ENCODE measurements at places on chromosomes 2 and 18. TPM values are rescaled to one million over a fixed set of nuclear protein-coding genes. Genes with fewer than 3 reads are reported as not detected.

CCDC142 gene
- 12.1 TPM for total RNA-seq

CYP27A1 gene
- 0.13 TPM for total RNA-seq

CMPK2 gene
- total RNA-seq, result 0.26 TPM

ELOA2 gene
- not detected for total RNA-seq

LCT gene
- total RNA-seq, result under 0.01 TPM

MARS2 gene
- 6.6 TPM for total RNA-seq

ABCB6 gene
- total RNA-seq, result 46.1 TPM

CRYGC gene
- not detected for total RNA-seq

CTAGE1 gene
- total RNA-seq, result under 0.01 TPM

OXER1 gene
- not detected for total RNA-seq

KCTD1 gene
- 16.6 TPM for total RNA-seq

DNA sequence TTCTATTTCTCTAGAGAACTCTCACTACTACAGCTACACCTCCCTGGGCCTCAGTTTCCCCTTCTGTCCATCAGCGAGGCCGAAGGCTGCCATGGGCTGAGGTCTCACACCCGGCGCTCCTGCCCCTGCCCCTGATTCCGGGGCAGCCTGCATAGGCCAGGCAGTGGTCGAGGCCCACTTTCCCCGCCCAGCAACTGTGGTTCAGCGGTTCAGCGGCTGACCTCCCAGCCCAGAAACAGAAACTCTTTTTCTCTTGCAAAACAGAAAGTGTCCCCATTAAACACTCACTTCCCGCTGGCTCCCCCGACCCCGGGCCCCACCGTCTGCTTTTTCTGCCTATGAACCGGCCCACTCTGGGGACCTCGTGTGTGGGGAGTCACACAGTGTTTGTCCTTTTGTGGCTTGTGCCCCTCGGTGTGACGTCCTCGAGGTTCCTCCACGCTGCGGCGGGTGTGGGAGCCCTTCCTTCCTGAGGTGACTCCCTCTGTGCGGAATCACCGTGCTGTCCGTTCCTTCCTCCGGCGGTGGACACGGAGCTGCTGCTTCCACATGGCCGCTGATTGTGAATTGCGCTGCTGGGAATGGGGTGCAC, 16.0 kb downstream of the PDCD1 start:
- DNase-seq, result no peak

- DNase-seq, result no peak
Observed at GRCh38 chr2:237904831-237905599, 45.6 kb downstream of the RAMP1 start.

GRCh38 chr2:11705711-11706110, 35.7 kb upstream of the NTSR2 start:
- DNase-seq, result no peak

- peak; percentile 94 for DNase-seq
Observed at GRCh38 chr2:227655454-227655853, 11.2 kb upstream of the SCYGR5 start.

DNA sequence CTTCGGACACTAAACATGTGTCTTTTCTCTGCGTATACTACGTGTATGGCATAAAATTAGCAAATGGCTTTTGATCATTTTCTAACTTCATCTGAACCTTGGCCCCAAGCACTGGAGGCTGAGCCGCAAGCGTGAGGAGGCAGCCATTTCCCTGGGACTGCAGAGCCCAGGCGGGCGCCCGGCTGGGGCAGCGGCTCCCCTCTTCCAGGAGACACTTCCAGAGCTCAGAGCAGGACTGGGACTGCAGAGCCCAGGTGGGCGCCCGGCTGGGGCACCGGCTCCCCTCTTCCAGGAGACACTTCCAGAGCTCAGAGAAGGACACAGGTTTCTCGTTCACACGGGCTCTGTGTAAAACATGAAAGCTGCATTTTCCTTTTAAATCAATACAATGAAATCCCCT, 484.1 kb upstream of the SALL3 start:
- no peak for DNase-seq

DNA sequence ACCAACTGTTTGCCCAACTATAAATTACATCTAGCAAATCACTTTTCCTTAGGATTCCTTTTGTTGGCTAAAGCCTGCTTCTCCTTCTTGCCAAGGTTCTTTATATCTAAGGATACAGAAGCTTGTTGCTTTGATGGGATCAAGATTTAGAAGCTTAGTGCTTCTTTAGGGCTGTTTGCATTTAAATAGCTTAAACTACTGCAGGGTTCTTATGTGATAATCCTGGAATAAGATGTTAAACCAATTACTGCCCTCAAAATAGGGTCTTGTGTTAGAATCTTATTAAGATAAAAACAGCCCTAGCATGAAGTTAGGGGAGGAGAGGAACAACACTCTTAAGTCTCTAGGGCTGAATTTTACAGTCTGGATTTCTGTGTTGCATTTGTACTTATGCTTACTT, 64.2 kb downstream of the KIF5C start:
- no peak for DNase-seq

GRCh38 chr2:129707800-129708199, 271.7 kb upstream of the RAB6C start:
- no peak for DNase-seq

DNA sequence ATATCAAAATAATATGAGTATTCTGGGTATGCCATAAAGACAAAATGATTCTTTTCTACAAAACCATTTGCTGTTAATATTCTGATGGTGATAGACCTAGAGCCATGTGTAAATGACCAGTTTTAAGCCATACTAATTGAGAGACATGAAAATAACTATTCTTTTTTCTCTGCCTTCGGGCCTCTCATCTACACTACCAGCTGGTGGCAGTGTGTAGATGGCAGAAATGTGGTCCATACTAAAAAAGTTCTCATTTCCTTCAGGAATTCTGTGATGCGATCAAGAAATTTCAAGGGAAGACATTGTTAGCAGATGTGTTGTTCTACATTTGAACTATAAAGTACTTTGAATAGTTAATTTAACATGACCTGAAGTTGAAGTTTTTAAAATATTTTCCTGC, 485.2 kb downstream of the TRIB2 start:
- peak; percentile 9 for DNase-seq

DNA sequence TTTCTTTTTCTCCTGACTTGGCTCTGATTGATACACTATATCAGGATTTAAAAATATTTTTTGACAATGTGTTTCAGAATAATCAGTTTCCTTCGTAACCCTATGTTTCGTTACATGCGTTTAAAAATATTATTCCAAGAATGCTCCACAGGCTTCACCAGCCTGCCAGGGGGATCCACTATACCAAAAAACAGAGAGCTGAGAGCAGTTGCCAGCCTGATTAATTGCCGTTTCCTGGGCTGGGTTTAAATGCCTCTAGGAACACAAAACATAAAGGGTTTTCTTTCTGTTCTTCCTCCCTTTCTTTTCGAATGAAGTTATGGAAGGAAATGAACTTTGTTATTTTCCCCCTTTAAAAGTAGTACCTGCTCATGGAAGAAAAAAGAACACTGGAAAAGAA, 47.9 kb downstream of the LRRFIP1 start:
- DNase-seq, result no peak
